ENCODE measurements at places on chromosomes 4 and X.

DNA sequence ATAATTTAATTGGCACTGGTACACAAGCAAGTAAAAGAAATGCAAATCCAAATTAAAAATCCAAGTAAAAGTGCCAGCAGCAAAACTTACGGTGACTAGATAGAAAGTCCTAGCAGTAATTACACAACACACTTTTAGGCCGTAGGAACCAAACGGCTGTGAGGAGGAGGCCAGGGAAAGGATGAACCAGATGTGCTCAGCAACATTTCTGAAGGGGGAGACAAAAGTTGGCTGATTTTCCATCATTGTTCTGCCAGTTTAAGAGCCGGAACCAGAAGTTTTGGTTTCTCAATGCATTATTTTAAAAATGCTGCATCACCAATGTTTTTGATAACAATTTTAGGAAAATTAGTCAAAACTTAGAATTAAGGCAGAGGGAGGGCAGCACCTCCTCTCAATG is 68.7 kb upstream of the ENPP6 start:
- no peak for DNase-seq

DNA sequence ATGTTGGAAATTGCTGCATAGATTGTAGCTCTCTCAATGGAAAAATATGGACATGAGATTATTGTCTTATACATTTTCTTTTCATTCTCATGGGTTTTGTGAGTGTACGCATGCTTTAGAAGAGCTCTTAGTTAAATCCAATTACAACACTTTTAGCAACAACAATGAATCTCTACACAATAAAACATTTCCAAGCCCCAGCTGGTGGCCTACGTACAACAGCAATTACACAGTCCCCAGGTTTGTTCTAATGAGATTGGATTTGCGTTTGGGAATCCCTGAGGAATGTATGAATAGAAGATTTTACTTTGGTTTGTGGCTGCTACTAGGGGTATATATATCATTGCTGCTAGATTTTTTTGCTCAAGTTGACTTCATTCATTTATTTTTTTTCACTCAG is 98.6 kb downstream of the FHDC1 start:
- DNase-seq: no peak

DNA sequence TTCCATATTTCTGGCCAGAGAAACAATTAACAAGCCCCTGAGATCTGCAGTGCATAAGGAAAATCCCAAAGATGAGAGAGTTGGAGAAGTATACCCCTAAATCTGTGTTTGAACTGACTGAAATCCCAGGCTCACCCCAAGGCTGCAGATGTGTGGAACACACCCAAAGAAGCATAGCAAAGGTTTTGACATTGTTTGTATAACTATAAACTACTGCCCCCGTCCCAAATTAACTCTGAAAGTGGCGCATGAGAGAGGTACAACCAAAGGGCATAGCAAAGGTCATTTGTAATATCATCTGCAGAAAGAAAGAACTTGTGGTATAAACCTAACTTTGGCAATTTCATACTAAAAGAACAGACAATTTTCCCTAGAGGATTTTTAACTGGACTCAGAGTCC is 157.9 kb downstream of the DCAF12L1 start:
- no peak for DNase-seq

DNA sequence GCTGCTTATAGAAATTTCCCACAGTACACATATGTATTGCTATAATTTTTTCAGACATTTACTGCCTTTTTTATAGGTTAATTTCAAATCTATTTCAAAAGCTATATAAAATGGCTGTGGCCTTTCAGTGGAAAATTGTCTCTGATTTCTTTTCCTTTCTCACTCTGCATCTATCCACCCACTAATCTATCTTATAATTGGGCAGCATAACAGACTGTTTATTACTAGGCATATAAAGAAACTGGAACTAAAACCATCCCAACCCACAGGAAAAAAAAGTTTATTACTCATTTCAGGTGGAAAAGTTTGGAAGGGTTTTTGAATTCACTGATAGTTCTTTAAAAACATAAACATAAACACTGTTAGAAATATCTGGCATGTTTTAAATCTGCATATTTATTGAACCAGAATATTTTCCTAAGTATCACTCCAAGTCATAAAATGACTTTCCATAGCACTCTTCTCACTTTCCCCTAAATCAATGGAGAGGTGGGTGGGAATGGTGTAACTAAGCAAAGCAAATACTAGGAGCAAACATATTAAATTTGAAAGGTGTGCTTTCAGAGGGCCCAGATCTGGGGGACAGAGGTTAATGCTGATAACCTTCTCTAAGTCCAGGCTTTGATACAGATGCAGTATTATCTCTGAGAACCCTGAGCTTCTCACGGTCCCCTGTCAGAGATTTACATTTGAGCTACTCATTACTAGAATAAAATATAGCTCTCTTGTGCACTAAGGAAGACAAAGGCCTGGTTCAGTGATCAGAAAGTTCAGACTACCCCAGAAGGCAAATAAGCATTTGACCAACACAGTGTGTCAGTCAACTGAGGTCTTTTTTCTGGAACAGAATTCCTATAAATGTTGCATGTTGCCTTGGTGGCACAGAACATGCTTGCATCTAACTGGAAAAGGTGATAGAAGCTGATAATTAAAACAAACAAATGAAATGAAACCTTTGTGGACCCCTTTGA is 328.3 kb downstream of the UNC5C start:
- DNase-seq: no peak

GRCh38 chr4:47713129-47713834 is 124.6 kb downstream of the CORIN start:
- no peak for DNase-seq

GRCh38 chrX:63664741-63665140 is 120.3 kb downstream of the ARHGEF9 start:
- DNase-seq: no peak

DNA sequence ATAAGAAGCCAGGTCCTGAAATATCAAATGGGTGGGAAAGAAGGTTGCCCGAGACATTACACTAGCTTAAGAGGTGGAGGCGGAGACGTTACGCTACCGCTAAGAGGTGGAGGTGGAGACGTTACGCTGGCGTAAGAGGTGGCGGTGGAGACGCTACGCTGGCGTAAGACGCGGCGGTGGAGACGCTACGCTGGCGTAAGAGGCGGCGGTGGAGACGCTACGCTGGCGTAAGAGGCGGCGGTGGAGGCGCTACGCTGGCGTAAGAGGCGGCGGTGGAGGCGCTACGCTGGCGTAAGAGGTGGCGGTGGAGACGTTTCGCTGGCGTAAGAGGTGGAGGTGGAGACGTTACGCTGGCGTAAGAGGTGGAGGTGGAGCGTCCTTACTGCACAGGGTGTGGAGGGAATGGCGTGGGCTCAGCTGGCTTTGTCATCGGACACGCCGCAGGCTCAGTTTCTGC is 12.8 kb downstream of the CYP4V2 start:
- no peak for DNase-seq

DNA sequence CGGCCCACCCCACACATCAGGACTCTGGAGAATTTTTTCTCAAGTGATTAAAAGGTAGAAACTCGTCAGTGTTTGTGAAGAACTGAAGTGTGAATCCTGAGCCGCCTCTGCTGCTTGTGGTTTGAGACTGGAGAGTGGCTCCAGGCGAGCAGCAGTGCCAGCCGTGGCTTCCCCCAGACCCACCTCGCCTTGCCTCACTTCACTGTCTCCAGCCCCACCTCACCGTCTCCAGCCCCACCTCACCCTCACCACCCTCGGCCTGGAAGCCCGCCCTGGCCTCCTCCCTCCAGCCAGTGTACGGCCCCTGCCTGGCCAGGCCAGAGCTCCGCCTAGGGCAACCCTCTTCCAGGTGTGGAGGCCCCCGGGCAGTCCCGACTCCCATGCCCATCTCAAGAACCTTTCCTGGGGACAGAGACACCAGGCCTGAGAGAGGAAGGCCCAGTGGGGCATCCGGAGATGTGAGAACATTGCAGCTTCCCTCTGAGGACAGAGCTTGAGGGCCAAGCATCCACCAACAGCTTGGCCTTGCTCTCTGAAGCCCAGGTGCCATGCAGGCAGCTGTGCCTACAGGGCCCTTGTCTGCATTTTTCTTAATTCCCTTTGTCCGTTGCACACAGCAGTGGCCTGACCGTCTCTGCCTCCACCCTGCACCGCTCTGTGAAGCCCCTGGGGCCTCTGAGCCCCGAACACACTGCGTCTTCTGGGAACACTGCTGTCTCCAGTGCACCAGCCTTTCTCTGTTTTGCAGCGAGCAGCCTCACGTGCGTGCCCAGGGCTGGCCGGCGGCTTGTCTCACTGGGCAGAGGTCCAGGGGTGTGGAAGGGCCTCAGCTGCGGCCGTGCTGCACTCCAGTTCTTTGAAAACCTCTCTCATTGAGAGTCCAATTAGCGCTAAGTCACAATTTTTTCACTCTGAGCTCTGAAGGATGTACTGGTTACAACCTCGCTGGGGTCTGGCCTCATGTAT is 13.8 kb downstream of the SH3BP2 start:
- DNase-seq: no peak

DNA sequence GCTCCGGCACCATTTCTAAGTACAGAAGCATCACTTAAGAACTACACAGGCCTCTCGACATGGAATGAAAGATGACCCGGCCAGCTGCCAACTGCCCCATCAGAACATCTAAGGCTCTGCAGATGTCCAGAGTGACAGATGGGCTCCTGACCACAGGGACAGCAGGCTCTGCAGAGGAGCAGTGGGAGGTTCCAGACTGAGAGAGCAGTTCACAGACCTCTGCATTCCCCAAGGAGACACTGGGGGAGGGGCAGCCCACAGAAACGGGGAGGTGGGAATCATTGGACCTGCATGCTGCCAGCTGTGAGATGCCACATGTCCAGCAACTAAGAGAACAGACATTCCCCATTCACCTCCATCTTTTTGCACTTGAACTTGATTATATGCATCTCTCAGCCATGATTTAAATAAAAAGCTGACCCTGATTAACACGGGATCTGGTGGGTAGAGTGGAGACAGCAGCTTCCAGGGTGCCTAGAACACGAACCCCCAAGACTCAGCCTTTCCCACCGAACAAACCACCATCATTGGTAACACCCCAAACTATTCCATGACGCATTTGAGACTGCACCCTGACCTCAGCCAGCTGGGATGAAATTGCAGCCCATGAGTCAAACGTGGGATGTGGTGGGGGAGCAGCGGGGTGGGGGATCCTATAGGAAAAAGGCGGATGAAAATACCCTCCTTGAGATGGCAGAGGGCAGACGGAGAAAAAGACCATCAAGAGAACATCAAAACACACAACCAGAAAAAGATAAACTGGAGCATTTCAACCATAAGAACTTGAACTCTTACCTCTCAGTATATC is 47.2 kb downstream of the AFAP1 start:
- no peak for DNase-seq

DNA sequence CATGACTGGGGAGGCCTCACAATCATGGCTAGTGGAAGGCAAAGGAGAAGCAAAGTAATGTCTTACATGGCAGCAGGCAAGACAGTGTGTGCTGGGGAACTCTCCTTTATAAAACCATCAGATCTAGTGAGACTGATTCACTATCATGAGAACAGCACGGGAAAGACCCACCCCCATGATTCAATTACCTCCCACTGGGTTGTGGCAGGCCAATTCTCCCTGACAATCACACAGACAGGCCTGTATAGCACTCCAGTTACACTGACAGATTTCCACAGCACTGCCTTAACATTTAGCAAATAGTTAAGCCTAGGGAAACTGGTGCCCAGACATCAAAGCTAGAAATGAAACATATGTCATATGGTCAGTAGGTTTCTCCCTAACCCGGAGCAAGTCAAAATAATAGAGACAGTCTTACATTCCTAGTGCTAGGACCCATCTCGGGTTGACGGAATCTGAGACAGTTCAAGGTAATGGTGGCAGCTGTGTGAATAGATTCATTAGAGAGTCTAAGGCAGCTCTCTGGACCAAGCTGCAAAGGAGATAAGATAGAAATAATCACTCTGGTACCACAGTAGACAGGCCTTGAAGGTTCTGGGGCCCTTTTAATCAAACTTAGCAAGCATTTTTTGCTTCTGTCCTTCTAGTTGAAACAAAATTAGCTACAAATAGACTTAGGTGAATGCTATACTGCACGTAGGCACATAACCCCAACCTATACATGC is 9.4 kb upstream of the HERC5 start:
- DNase-seq: no peak

GRCh38 chr4:88653371-88653946 is 44.2 kb downstream of the NAP1L5 start:
- no peak for DNase-seq

DNA sequence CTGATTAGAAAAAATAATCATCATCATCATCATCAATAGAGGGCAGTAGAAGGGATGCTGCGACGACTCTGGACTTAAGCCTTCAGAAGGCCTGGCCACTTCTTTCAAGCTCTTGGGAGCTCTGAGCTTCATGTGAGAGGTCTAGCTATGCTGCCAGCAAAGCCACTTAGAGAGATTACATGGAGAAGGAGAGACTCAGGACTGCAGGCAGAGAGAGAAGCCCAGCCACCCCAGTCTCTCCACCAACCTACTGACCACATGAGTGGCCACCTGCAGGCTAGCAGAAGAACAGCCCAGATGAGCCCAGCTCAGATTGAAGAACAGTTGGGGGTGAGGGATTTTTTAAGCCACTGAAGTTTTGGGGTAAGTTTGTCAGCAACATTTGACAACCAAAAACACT is 17.1 kb upstream of the TMEM150C start:
- no peak for DNase-seq

GRCh38 chr4:15521442-15522039 is 51.9 kb downstream of the CC2D2A start:
- no peak for DNase-seq

DNA sequence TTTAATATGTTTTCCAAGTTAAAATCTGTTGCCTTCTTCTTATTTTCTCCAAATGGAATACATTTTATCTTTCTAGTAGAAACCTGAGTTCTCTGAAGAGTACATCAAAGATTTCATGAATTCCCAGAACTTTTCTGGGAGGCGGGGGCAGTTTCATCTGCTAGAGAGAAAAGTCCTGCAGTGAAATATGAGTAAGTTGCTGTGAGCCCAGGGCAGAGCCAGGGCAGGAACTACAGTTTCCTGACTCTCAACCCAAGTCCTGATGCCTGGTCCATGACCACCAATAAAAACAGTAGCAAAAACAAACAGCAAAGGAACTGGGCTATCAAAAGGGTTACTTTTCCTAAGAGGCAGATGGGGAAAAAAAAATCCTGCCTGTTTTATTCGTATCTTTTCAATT is 239.4 kb upstream of the CTSO start:
- no peak for DNase-seq

GRCh38 chr4:143374771-143375170 is 38.1 kb downstream of the GAB1 start:
- no peak for DNase-seq

DNA sequence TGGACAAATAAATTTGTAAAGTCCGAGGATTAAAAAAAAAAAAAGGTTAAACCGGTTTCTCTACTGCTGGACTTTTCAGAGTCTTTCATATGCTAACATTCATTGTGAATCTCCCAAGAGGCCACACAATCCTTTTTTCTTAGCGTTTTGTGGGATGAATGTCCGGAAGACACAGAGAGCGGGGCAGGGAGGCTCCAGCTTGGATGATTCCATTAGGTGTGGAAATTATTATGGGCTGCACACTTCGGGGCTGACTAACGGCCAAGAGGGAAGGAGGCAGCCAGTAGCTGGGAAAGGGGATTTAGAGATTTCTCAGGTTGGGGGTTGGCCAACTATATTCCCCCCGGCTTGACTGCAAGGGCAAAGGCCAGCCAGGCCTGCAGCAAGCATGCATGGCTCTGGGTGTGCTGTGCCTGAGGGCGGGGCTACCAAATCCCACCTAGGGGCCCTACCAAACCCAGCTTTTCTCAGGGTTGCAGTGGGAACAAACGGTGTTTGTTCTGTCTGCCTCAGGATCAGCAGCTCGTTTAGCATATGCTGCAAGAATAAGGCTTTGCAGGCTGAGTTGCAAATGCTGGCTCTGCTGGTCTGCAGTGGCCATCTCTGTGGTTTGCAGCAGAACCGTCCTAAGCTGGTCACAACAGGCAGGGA is 28.6 kb downstream of the NYX start:
- DNase-seq: no peak
